Kasumi-1 (cell line): ENCODE measurements at places on chromosomes 13 and 19.
A peak's percentile ranks its signal among the peaks of the same experiment; 100 is the strongest.

- DNase-seq = no peak
These were observed 155.7 kb upstream of the SLITRK1 start for GRCh38 chr13:84038001-84038400.

GRCh38 chr19:13633109-13633508 is 126.8 kb upstream of the CACNA1A start:
- no peak for DNase-seq

- DNase-seq = no peak
These were observed 572.5 kb downstream of the OLFM4 start for GRCh38 chr13:53601113-53601512.

GRCh38 chr19:40360020-40360707 is 11.7 kb downstream of the PLD3 start:
- DNase-seq = no peak

- no peak for DNase-seq
These were observed 83.2 kb upstream of the MCF2L start for GRCh38 chr13:112885782-112886268.

DNA sequence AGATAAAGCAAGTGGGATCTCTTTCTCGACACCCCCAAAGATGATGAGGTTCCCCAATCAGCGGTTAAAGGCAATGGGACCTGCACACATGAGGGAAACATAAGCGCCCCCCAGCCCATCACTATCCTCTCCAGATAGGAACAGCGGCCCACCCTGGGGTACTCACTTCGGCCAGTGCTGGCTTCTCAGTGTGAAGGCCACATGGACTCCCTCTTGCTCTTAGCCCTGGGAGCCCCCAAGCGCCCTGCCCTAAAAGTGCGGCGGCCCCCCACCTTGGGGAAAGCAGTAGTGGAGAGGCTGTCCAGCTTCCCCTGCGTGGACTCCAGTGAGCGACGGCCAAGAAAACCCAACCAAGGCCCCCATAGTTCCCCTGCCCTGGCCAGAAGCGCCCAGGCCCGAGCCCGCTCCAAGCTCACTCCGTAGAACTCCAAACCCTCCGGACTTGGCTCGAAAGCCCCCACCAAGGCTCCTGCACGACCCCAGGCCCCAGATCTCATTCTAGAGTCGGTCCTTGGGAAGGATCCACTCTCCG is 1.0 kb downstream of the CACNA1A start:
- no peak for DNase-seq

DNA sequence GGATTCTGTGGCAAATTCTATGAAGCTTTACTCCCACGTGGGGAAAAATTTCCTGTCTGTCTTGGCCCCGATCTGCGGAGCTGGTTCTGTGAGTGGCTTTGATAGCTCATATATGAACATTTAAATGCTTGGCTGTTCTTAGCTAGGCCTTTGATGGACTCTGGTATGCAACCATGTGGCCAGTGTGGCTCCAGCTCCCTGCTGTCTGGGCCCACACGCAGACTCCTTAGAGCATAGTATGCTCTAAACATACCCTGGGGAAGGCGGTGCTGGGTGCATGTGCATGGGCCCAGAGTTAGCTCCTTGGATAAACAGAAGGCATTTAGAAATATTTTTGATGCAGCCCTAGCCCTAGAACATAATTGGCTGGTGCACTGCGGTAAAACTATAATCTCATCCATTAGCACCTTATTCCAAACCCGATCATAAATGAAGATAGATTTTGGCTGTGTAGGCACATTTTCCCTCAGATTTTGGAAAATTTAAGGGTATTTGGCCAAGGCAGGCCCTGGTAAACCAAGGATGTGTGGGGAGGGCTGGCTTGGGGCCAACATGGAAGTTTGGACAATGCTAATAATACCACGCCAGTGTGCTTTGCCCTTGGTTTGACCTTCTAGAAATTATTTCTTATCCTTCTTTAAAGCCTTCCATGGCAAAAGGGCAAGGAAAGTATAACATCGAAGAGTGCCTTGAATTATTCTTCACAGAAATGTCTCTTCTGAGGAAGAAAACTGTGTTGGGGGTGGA is 153.5 kb downstream of the LMO7 start:
- DNase-seq = no peak

DNA sequence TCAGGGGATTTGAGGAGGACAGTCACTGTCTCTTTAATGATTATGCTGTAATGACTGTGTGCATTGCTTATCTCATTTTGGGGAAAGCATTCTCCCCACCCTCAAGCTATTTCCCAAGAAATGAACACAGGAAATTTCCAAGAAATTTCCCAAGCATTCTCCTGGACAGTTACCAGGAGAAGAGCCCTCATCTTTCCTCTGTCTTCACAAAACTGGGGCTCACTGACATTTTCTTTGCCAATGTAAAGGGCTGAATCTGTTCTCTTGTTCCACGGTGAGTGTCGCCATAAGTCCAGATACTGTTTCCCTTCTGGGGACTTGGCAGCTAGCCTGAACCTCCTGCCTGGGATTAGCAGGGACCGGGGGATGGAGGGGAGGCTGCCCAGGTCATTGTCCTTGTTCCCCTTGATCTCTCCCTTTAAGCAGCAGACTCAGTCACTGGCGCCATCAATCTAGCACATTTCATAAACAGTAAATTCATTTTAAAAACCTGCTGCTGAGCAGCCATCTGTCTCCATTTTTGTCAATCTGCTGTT is 172.8 kb downstream of the DNAJC15 start:
- DNase-seq = no peak

- DNase-seq = peak; percentile 21
These were observed 1.1 kb downstream of the RPL36 start for GRCh38 chr19:5690955-5691821.
